ENCODE measurements at places on chromosomes 1 and 21. TPM values are rescaled to one million over a fixed set of nuclear protein-coding genes. Genes with fewer than 3 reads are reported as not detected.

GRCh38 chr1:63971557-63971956 lies 197.7 kb downstream of the ROR1 start:
- no peak for DNase-seq

GRCh38 chr1:47793563-47793962 lies 203.6 kb downstream of the TRABD2B start:
- DNase-seq: no peak

- no peak for DNase-seq
Observed at GRCh38 chr1:227894831-227895451, 52.8 kb downstream of the WNT9A start.

The VHLL gene
- total RNA-seq: 0.28 TPM

The RNF207 gene
- total RNA-seq: 115 TPM

GRCh38 chr1:70436622-70437251 lies 25.7 kb downstream of the CTH start:
- DNase-seq: no peak

The TFAP2E gene
- total RNA-seq: 3.2 TPM

GRCh38 chr1:220787069-220787619 lies 431 bp downstream of the MTARC1 start:
- no peak for DNase-seq

GRCh38 chr1:46554597-46555381 lies 3.3 kb upstream of the KNCN start:
- DNase-seq: no peak

The IFNLR1 gene
- total RNA-seq: 1.0 TPM

DNA sequence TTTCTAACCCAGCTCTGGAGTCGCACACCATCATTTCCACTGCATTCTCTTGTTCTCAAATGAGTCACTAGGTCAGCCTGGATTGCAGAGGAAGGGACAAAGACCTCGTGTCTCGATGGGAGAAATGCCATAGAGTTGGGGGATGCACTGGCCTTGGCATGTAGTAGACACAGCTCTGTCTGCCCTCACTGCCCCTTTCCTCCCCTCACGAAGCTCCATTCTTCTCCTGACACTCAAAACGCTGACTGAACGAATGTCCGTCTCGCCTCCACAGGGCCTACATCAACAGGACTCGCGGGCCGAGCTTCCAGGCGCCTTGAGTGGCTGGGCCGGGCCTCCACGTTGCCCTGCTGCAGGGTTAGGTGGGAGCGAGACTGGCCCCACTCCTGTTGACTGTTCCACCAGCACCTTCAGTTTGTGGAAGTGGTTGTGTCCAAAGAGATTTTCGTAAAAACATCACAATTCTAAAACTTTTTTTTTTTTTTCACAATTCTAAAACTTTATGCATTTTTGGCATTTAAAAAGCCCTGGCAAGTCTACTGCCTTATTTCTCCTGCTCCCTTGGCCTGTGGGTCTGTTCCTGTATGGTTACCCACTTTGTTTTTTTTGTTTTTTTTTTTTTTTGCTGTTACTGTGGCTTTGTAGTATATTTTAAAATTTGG lies 18.8 kb downstream of the PKNOX1 start:
- no peak for DNase-seq

GRCh38 chr1:19835578-19835977 lies 20.5 kb upstream of the RNF186 start:
- DNase-seq: no peak

The RGSL1 gene
- not detected for total RNA-seq

DNA sequence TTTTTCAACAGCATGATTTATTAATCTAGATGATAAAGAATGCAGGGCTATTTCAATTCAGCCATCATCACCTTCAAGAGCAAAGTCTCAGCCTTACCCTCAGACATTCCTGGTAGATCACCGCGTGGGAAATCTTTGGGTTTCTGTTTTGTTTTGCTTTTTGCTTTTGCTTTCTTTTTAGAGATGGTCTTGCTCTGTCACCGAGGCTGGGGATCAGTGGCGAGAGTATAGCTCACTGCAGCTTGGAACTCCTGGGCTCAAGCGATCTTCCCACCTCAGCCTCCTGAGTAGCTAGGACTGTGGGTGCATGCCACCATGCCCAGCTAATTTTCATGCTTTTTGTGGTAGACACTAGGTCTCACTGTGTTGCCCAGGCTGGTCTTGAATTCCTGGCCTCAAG lies 289.7 kb downstream of the AJAP1 start:
- DNase-seq: no peak

- DNase-seq: no peak
Observed at GRCh38 chr1:229856009-229856650, 210.9 kb upstream of the GALNT2 start.

DNA sequence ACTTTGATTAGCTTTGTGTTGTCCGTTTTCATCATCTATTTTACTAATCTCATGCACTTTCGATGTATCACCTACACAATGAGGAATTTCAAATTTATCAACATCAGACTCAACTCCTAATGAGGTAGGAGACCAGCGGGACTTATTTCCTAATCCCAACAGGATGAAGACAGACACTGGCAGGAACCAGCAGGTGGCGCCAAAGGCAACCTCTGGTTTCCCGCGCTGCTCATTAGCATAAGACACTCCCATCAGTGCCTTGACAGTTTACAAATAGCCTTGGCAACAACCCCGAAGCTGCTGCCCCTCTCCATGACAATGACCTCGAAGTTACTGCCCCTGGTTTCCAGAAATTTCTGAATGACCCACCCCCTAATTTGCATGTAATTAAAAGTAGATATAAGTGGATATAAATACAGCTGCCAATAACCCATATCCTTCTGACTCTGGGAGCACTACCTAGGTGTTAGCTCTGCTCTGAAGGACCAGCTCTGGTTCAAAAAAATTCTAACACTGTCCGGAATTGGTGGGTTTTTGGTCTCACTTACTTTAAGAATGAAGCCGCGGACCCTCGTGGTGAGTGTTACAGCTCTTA lies 974.8 kb downstream of the ADGRL2 start:
- peak; percentile 15 for DNase-seq

GRCh38 chr1:14142397-14143100 lies 442.6 kb downstream of the PRDM2 start:
- DNase-seq: no peak

DNA sequence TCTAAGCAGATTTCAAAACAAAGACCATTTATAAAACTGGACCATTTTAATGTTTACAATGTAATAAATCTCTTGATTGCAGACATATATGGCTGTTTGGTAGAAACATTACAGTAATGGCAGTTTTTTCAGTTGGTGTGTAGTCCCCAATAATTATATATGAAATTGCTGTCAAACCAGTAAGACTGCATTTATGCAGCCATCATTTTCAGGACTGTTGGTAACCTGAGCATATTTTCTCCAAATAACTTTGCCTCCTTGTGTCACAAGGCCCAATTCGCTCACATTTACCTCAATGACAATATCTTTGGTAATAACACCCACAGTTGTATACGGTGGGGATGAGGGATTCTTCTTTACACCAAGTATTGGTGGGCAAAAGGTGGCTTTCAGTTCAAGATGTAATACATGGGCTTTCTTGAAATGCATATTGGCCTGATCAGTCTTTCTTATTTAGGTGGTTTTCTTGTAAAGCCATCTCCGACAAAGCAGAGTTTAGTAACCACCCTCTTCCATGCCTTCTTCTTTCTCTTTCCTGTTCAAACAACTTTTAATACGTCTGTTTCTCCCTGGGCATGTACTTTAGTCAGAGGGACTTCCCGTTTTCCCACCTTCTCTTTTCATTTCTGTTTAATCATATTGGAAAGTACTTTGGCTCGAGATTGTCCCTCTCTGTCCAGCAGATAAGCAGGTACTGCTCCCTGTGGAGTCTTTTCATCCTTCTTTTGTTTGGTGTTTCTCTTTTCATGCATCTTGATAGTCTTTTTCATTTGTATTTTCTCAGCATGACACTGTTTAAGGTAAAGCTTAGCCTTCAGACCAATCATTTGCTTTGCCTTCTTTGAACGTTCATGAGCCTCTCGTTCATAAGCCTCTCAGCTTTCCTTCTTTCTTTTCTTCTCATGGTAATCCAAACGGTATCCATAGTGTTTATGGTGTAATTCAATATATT lies 30.4 kb downstream of the ATP2B4 start:
- DNase-seq: no peak

GRCh38 chr1:180887841-180888240 lies 24.9 kb upstream of the KIAA1614 start:
- no peak for DNase-seq

The UBR4 gene
- 126 TPM for total RNA-seq

DNA sequence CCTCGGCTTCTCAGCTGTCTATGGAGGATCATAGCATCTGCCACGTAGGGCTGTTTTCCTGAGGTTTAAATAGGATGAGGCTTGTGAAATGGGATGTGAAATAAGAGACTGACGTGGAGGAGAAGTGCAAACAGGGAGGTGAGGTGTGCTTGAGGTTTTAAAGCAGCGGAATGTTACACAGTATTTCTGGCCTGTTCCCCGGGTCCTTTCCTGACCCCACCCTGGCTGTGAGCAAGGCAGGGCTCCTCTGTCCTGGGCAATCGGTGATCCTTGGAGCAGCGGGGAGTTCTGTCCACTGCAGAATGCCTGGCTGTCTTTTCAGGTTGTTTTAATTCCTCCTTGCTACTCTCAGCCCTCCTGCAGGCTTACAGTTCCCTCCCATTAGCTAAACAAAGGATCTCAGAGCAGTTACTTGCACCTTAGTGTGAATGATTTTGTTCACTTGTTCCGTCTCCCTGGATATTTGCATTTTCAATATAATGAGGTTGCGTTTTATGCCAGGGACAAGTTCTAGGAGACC lies 38.6 kb downstream of the LHX4 start:
- DNase-seq: no peak

GRCh38 chr1:224914292-224914900 lies 15.1 kb upstream of the DNAH14 start:
- DNase-seq: no peak

DNA sequence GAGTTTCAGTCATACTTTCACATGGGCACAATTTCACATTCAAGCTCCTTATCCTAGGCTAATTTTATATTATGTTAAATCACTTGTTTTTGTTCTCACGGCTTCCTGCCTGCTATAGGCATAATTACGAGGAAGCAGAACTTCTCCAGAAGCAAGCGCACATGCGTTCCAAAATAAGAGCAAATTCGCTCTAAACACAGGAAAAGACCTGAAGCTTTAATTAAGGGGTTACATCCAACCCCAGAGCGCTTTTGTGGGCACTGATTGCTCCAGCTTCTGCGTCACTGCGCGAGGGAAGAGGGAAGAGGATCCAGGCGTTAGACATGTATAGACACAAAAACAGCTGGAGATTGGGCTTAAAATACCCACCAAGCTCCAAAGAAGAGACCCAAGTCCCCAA lies at the start of gene CORT:
Gene CORT, plus strand, starts transcription at position 281 of the 400 bp plus-strand sequence. CDS start 193 bp downstream, outside the sequence.
- no peak for DNase-seq

DNA sequence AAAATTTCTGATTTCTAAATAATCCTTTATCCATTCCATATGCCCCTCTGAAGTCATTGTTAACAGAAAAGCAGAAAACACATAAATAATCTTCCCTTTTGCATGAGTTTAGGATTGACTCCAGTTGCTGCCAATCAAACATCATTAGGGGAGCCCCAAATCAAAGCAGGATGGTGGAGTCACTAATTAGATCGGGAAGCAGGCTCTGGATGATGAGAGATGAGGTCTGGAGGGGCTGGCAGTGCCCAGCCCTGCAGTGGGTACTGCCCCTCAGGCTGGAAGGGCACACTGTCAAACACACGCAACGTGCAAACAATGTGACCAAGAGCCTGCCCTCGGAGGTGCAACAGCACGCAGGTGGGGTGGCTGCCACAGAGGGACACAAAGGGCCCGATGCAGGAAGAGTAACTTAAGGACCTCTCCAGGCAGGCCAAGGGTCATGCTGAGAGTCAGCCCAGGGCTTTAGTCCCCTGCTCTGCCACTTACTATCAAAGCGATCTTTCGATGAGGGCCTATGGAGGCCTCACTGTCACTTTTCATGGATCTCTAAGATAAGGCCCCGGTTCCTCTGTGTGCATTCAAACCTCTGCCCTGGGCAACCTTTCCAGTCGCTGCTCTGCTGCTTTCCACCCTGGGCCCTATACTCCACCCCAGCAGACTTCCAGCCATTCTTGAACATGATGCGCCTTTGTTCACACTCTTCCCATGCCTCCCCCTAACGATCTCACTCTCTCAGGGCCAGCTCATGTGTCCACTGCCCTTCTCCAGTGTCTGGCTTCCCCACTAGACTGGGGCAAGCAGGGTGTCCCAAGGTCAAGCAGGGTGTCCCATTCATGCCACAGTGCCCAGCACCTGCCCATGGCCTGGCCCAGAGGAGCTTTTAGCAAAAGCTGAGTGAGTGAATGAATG lies 98.9 kb downstream of the DMRTB1 start:
- DNase-seq: no peak

The LAPTM5 gene
- 1.9 TPM for total RNA-seq

The FCGR1A gene
- total RNA-seq: not detected

The SLAMF7 gene
- total RNA-seq: 0.21 TPM

The CR1L gene
- total RNA-seq: not detected

DNA sequence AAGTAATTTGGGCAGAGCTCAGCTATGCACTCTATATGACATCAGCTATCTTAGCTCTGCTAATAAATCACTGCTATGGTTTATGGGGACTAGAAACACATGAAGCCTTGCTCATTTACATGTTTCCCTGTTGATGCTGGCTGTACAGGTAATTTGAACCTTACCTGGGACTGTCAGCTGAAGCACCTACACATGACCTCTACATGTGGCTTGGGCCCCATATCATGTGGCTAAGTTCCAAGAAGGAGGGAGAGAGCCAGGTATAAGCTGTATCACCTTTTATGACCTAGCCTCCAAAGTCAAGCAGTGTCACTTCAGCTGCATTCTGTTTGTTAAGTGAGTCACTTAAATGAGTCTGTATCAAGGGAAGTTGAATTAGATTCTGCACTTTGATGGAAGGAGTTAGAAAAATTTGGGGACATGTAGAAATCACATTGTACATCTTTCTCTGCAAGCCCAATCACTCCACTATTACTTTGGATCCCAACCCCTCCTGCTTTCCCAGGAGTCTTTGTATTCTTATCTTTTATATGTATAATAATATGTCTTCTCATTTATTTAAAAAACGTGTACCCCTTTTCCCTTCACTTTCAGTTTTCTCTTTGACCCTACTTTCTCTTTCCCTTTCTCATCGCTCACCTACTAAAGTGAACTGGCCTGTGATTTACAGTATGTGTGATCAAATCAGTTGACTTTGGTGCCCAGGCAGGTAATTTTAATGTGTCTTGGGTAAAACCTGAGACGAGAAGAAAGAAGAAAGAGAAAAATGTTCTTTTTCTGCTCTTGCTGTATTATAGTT lies 53.4 kb upstream of the PRKACB start:
- DNase-seq: peak; percentile 92

DNA sequence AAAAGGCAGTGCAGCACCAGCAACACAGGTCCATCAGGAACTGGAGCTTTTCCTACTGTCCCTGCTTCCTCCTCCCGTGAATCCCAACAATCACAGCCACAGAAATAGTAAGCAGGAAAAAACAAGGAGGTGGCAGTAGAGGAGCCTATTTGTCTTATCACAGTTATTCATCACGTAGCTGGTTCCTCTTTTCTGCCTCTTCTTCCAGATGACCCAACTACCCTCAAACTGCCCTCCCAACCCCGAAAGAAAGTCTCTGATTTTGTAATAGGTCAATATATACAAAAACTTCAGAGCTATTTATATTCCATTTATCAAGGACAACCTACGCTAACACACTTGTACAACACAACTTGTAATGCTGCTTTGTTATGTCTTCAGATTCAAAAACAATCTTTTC lies 21.4 kb downstream of the GNB1 start:
- DNase-seq: no peak
